ENCODE measurements at places on chromosomes 12 and 14. TPM values are rescaled to one million over a fixed set of nuclear protein-coding genes. Genes with fewer than 3 reads are reported as not detected.

GRCh38 chr12:116603546-116604177 is 44.5 kb downstream of the MAP1LC3B2 start:
- no peak for DNase-seq

GRCh38 chr12:89192429-89192828 is 159.9 kb downstream of the DUSP6 start:
- no peak for DNase-seq

GRCh38 chr12:117101953-117102799 is 3.0 kb upstream of the TESC start:
- no peak for DNase-seq

DNA sequence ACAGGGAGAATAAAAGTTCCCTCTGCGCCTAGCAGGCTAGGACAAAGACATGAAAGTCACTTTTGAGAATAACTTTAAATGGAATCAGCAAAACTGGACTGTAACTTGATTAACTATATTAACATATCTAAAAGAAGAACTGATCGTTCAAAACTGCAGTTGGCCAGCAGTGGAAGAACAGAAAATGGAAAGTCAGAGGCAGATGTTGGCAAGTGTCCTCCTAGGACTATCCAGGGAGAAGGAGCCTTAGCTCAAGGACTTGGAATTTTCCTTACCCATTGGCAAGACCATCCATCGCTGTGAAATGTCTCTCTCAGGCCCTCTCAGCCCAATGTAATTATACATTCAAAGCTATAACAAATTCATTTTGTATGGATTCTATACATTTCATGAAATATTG is 419.7 kb downstream of the ATP23 start:
- no peak for DNase-seq

GRCh38 chr12:17954788-17955187 is 135.2 kb downstream of the RERGL start:
- no peak for DNase-seq

DNA sequence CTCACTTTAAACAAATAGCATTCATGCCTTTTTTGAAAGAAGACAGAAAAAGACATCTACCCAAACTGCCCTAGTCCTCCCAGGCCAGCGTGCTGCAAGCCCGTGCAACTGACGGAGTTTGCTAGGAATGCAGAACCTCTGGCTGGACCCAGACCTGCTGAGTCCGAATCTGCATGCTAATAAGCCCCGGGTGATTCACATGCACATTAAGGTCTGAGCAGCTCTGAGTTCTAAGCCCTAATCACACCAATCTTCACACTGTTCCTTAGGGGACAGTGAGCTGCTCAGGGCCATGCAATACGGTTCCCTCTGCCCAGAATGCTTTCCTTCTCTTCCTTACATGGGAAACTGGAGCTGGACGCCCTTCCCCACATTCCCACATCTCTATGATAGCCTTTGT is 25.2 kb downstream of the HAL start:
- DNase-seq: no peak

DNA sequence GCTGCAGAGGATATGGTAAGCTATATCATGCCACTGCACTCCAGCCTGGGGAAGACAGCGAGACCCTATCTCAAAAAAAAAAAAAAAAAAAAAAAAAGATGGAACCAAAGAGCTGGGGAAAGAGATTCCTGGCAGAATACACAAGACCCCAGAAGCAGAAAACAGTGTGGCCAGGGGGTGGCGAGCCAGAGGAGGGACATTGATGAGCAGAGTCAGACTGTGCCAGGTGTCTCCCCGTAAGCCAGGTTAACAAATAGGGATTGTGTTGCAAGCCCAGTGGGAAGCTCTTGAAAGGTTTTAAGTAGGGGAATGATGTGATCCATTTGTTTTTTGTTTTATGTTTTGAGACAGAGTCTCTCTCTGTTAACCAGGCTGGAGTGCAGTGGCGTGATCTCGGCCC is 56.1 kb downstream of the FIGNL2 start:
- DNase-seq: no peak

DNA sequence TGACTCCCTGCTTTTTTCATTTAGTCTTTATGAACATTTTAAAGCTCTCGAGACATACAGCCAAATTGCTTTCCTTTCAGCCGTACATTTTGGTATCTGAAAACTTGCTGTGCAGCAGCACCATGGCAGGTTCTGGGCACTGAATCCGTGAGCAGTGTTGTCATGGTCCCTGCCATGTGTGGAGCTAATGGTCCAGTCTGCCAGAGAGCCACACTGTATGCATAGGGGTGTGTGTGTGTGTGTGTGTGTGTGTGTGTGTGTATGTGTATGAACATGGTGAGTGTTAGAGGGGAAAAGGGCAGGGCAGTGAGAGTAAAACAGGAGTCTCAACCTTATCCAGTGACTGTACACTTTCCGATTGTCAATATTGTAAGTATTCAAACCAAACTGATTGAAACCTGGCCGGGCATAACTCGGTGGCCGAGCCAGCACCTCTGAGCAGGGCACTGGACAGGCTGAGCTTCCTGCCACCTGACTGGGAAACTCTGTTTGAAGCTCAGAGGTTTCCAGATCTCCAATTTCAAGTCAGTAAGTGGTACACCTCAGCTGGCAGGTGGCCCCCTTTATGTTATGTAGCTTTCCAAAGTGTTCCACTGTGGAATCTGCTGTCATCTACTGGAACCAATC is 110.0 kb downstream of the ESR2 start:
- DNase-seq: no peak

DNA sequence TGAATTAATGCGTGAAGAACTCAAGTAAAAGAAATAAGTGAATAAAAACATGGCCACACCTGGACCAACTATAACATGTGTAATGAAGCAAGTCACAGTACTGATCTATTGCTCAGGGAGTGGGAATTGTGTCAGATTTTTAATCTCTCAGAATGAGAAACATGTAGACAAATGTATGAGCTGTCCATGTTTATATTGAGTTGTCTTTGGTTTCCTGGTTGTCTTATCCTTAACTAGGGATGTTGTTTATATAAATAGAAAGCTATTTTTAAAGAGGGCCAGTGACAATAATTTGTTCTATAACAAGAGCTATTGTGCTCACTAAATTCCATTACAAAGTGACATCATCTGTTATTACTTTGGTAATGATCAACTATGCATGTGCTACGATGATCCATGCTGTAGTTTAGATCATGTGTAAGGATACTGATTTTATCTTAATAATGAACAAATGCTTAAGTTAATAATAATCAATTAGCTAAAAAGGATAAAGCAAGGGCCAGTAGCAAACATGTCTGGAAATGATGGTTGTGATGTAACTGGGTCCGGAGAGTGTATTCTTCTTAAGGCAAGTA is 91.3 kb upstream of the RTL1 start:
- no peak for DNase-seq

DNA sequence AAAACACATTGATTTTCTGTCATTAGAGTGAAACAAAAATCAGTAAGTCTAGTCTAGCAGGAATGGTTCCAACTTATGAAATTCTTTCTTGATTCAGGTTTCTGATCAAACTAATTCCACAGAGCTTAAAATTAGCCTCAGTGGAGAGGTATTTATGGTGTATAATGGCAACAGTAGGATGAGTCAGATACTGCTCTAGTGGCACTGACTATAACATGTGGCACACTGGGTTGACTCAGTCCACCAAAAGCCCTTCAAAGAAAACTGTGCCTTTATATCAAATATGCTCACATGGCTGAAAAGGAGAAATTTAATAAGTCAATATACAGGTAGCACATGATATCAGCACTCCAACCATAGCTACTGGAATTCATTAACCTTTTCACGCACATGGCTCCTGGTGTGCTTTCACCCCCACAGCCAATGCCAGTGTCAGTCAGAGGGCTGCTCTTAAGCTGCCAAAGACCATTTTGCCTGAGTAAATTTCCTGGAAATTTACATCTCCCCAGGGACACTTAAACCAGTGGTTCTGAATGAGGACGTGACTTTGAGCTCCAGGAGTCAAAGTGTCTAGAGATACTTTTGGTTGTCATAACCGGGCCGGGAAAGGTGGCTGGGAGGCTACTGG is 21.7 kb upstream of the CATSPERB start:
- DNase-seq: no peak

DNA sequence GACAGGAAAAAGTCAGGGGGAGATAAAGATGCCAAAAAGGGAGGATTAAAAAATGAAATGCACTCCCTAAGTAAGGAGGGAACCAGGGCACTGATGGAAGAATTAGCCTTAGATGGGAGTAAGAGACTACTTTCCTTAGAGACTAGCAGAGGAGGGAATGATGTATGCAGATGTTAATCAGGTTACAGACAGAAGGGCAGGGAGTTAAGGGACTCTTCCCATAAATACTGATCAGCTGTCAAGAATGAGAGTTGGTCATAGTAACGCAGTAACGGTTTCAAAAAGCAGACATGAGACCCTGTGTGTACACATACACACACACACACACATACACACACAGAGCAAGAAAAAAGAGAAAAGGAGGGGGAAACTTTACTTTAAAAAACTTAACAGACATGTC is 93.4 kb downstream of the PHLDA1 start:
- DNase-seq: no peak

DNA sequence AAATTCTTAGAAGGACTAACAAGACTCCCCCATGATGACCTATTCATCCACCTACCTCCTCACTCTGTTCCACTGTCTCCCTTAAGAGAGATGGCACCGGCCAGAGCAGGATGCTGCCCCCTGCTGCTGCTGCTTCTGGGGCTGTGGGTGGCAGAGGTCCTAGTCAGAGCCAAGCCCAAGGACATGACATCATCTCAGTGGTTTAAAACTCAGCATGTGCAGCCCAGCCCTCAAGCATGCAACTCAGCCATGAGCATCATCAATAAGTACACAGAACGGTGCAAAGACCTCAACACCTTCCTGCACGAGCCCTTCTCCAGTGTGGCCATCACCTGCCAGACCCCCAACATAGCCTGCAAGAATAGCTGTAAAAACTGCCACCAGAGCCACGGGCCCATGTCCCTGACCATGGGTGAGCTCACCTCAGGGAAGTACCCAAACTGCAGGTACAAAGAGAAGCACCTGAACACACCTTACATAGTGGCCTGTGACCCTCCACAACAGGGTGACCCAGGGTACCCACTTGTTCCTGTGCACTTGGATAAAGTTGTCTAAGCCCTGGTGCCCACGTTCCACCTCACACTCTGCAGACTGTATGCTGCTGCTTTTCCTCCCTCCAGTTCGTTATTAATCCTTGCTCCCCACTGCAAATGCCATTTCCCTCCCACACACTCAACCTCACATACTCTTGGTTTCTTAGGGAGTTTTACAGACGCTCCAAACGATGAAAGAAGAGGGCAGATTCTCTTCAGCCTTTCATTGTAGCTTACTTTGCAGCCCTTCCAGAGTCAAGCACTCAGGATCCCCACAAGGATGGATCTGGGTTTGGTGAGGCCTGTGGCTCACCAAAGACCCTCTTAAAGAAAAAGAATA is at the start of gene RNASE8:
TSS of gene RNASE8 (plus strand) at position 20 of the 873 bp plus-strand sequence. CDS start at position 91, 71 bp downstream.
- DNase-seq: no peak

DNA sequence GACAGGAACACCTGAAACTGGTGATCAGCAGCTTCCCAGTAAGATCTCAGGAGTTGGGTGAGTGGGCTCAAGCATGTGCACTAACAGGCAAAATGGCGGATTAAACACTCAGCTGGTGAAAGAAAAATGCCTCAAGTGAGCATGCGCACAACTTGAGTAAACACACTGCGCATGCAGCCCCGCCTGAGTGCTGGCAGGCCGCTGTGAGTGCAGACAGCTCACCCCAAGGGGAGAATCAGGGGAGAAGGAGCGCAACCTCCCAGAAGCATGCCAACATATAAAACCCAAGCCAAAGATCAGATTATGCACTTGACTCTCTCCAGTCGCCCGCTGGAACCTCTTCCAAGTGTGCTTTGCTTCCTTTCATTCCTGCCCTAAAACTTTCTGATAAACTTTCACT is 125.8 kb downstream of the VRK1 start:
- DNase-seq: no peak

GRCh38 chr12:88591343-88591742 is 11.1 kb upstream of the KITLG start:
- no peak for DNase-seq

- DNase-seq: no peak
Measured at GRCh38 chr12:69415471-69416275, 54.5 kb upstream of the FRS2 start.

The INHBC gene
- not detected for total RNA-seq

The IL23A gene
- total RNA-seq: 0.55 TPM

The ANHX gene
- total RNA-seq: not detected

The LPAR5 gene
- total RNA-seq: 2.5 TPM

The SLC7A7 gene
- total RNA-seq: 25.5 TPM

The SLC25A47 gene
- total RNA-seq: not detected

The PIK3C2G gene
- 0.13 TPM for total RNA-seq

The CEBPE gene
- total RNA-seq: not detected

The CD163L1 gene
- 16.7 TPM for total RNA-seq

The POTEM gene
- not detected for total RNA-seq
